Activated CD4-positive, alpha-beta memory T cell treated with anti-CD3 and anti-CD28 coated beads for 36 hours (primary cell): ENCODE measurements at places on chromosomes 13 and 19. TPM values are rescaled to one million over a fixed set of nuclear protein-coding genes. Genes with fewer than 3 reads are reported as not detected.
A peak's percentile ranks its signal among the peaks of the same experiment; 100 is the strongest.

- DNase-seq: peak; percentile 73
- H3K27ac ChIP-seq: peak overlapping the region; percentile 92
- H3K4me3 ChIP-seq: peak overlapping the region; percentile 86
- peaks cover 1% of the 10 kb centered on the region for H3K27me3 ChIP-seq
- H3K36me3 ChIP-seq: no peaks in the 10 kb centered on the region
Observed at GRCh38 chr19:3034656-3035541, 5.8 kb upstream of the TLE2 start.

GRCh38 chr13:49620170-49620621 lies 8.1 kb upstream of the ARL11 start:
- DNase-seq: peak; percentile 11
- H3K4me1 ChIP-seq: no peaks in the 10 kb centered on the region
- peaks cover 1% of the 10 kb centered on the region for H3K27me3 ChIP-seq
- H3K27ac ChIP-seq: no peak overlapping the region

The UPF1 gene
- 77.2 TPM for total RNA-seq

GRCh38 chr19:53908106-53908934 lies 758 bp upstream of the CACNG7 start:
- H3K4me3 ChIP-seq: no peak overlapping the region
- H3K4me1 ChIP-seq: peaks cover 22% of the 10 kb centered on the region
- DNase-seq: peak; percentile 73
- peaks cover 68% of the 10 kb centered on the region for H3K27me3 ChIP-seq
- no peaks in the 10 kb centered on the region for H3K36me3 ChIP-seq

DNA sequence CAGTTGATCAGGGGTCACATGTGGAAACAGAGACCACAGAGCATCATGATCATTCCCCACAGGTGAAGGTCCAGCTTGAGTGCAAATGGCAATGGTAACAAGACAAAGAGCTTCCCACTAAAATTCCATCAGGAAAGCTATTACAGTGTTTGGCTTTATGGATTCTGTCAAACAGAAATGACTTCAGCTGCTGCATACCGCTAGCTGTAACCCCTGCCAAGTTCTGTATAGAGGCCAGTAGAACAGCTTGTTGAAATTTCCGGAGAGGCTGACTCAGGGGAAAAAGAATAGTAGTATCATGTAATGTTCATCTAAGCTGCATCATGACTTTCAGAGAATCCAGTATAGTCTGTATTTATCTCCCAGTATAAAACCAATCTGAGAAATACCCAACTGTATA lies 1704.7 kb downstream of the SLITRK5 start:
- no peak for DNase-seq
- H3K36me3 ChIP-seq: no peaks in the 10 kb centered on the region
- H3K27ac ChIP-seq: no peak overlapping the region
- no peaks in the 10 kb centered on the region for H3K27me3 ChIP-seq
- H3K4me3 ChIP-seq: no peak overlapping the region

The MAP4K1 gene
- 205 TPM for total RNA-seq

The FAM32A gene
- 44.3 TPM for total RNA-seq

The LSM7 gene
- total RNA-seq: 137 TPM

- DNase-seq: peak; percentile 47
- H3K27me3 ChIP-seq: peaks cover 13% of the 10 kb centered on the region
- peak overlapping the region; percentile 60 for H3K4me3 ChIP-seq
- H3K36me3 ChIP-seq: peaks cover 4% of the 10 kb centered on the region
- H3K4me1 ChIP-seq: peaks cover 20% of the 10 kb centered on the region
- H3K27ac ChIP-seq: no peak overlapping the region
Observed at GRCh38 chr19:45153339-45154063, 7.3 kb downstream of the NKPD1 start.

DNA sequence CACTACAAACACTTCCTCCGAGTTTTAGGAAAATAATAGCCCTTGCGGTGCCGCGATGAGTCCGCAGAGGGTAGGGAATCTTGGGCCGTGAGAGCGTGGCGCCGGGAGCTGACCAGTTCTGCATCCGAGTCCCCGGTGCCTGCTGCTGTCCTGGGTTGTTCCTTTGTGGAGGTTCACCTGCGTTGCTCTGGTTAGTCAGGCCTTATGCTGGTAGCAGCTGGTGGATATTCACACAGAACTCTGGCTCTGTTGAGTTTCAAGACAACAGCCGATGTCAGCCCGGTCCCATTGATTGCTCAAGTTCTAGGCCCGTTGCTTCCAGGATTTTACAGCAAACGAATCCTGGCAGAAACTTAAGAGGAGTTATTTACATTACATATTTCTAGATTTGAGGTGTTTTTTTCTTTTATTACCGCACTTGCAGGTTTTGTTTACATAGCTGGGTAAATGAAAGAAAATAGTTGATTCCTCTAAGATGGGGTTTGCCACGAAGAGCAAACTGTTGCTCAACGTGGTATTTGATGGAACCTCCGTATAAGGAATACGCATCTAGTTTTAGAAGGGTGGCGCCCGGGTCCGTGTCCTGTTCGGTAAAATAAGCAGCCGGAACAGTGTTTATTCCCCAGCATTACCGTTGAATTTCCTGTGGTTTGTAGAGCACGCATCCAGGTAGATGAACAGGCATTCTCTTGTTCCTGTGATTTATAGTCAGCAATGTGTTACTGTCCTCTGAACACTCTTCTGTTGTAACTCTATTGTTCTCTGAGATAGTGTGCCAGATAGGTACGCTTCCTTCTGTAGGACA lies 1.3 kb downstream of the CLDN10 start:
- H3K36me3 ChIP-seq: no peaks in the 10 kb centered on the region
- DNase-seq: no peak
- no peak overlapping the region for H3K27ac ChIP-seq

DNA sequence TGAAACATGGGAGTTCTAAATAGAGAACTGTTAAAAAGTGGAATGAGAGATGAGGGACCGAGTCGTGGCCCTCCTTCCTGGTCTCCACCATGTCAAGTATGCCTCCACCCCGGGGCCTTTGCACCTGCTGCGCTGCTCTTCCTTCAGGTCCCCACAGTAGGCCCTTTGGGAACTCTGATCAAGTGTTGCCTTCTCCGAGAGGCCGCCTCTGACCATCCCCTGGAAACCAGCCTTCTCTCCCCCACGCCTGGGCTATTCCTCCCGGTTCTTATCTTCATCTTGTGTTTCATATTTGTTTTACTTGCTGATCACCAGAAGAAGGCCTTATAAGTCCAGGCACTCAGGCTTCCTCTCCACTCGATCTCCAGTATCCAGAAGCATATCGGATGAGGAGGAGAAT lies 40.0 kb downstream of the IRS2 start:
- H3K4me3 ChIP-seq: no peak overlapping the region
- no peaks in the 10 kb centered on the region for H3K27me3 ChIP-seq
- no peaks in the 10 kb centered on the region for H3K36me3 ChIP-seq
- DNase-seq: no peak
- peaks cover 15% of the 10 kb centered on the region for H3K4me1 ChIP-seq

The TEX101 gene
- total RNA-seq: not detected

GRCh38 chr19:4705413-4706131 lies 18.1 kb downstream of the DPP9 start:
- no peak overlapping the region for H3K4me3 ChIP-seq
- no peak overlapping the region for H3K27ac ChIP-seq
- peaks cover 16% of the 10 kb centered on the region for H3K36me3 ChIP-seq
- H3K27me3 ChIP-seq: no peaks in the 10 kb centered on the region
- no peak for DNase-seq

DNA sequence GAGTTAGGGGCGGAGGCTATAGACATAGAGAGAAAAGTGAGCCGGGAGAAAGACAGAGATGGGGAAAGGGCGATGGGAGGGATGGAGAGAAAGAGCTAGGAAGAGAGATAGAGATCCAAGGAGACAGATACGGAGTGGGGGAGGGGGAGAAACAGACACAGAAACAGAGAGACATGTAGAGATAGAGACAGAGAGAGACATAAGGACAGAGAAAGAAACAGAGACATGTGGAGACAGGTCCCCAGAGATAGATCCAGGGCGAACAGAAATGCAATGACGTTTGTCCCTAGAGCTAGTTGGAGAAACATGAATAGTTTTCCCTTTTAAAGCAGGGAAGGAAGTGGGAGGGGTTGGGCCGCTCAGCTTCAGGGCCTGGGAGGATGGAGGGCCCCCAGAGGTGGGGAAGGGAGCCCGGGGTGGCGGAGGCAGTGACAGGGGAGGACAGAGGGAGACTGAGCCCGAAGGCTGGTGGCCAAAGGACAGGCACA lies 4.6 kb downstream of the PPP1R14A start:
- H3K4me1 ChIP-seq: no peaks in the 10 kb centered on the region
- peaks cover 15% of the 10 kb centered on the region for H3K27me3 ChIP-seq
- no peak for DNase-seq
- no peak overlapping the region for H3K4me3 ChIP-seq
- no peaks in the 10 kb centered on the region for H3K36me3 ChIP-seq

The OVOL3 gene
- total RNA-seq: not detected

DNA sequence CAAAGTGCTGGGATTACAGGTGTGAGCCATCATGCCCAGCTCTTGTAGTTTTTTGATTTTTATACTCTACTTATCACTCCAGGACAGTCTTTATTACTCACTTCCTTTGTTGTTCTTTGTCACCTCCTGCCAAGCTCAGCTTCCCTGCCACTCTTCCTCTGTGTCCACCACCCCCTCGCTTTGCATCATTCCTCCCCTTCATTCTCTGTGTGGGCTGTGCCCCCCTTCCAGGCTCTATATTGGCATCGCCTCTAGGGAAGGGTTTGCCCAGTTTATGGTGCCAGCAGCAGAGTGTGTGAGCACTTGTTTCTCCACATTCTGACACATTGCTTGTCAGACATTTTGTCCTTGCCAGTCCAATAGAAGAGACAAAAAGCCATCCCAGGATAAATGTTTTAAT lies 15.1 kb downstream of the ZNF302 start:
- no peaks in the 10 kb centered on the region for H3K4me1 ChIP-seq
- H3K27ac ChIP-seq: no peak overlapping the region
- peaks cover 18% of the 10 kb centered on the region for H3K27me3 ChIP-seq
- peaks cover 5% of the 10 kb centered on the region for H3K36me3 ChIP-seq

The OR7D2 gene
- not detected for total RNA-seq

GRCh38 chr13:94928127-94928775 lies 215.9 kb upstream of the SOX21 start:
- H3K4me1 ChIP-seq: no peaks in the 10 kb centered on the region
- peaks cover 4% of the 10 kb centered on the region for H3K27me3 ChIP-seq
- no peak for DNase-seq

The CPB2 gene
- not detected for total RNA-seq

- peaks cover 48% of the 10 kb centered on the region for H3K27me3 ChIP-seq
- no peak overlapping the region for H3K27ac ChIP-seq
- DNase-seq: no peak
- no peak overlapping the region for H3K4me3 ChIP-seq
- peaks cover 9% of the 10 kb centered on the region for H3K4me1 ChIP-seq
- no peaks in the 10 kb centered on the region for H3K36me3 ChIP-seq
Observed at GRCh38 chr19:47467914-47468313, 3.8 kb downstream of the SLC8A2 start.

GRCh38 chr13:98917116-98917515 lies 60.7 kb downstream of the DOCK9 start:
- no peak for DNase-seq
- H3K4me1 ChIP-seq: peaks cover 47% of the 10 kb centered on the region
- H3K36me3 ChIP-seq: peaks cover 39% of the 10 kb centered on the region
- H3K27me3 ChIP-seq: no peaks in the 10 kb centered on the region
- H3K27ac ChIP-seq: no peak overlapping the region

- no peaks in the 10 kb centered on the region for H3K4me1 ChIP-seq
- no peak overlapping the region for H3K27ac ChIP-seq
- no peaks in the 10 kb centered on the region for H3K36me3 ChIP-seq
- DNase-seq: no peak
Observed at GRCh38 chr13:22506096-22506691, 674.6 kb upstream of the SGCG start.

DNA sequence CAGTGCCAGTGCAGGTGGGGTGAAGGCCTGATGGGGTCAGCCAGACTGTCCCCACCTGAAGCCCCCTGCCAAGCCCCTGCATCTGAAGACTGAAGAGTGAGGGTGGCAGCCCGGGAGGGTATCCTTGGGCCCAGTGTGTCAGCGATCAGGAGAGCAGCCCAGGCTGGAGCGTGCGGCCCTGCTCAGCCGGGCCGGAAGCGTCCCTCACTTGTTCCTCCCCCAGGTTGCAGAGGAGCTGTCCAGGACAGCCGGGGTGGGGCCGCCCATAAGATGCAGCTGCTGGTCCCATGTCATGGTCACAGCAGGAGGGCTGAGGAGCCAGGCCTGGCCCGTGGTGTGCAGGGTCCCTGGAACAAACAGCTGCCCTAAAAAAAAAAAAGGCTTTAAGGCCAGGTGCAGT lies 55.4 kb downstream of the KDM4B start:
- no peak overlapping the region for H3K27ac ChIP-seq
- H3K36me3 ChIP-seq: no peaks in the 10 kb centered on the region
- H3K27me3 ChIP-seq: no peaks in the 10 kb centered on the region
- no peak for DNase-seq
- H3K4me3 ChIP-seq: no peak overlapping the region
- H3K4me1 ChIP-seq: no peaks in the 10 kb centered on the region

DNA sequence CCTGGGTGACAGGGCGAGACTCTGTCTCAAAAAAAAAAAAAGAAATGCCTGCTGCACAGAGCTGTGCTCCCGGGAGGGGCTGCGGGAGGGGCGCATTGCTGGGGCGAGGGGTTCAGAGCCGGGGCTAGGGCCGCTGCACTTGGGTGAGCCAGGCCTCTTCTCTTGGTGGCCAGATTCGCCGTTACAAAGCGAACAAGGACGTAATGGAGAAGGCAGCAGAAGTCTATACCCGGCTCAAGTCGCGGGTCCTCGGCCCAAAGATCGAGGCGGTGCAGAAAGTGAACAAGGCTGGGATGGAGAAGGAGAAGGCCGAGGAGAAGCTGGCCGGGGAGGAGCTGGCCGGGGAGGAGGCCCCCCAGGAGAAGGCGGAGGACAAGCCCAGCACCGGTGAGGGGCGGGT lies 19.0 kb downstream of the PLIN4 start:
- H3K4me3 ChIP-seq: no peak overlapping the region
- no peaks in the 10 kb centered on the region for H3K27me3 ChIP-seq
- DNase-seq: no peak

DNA sequence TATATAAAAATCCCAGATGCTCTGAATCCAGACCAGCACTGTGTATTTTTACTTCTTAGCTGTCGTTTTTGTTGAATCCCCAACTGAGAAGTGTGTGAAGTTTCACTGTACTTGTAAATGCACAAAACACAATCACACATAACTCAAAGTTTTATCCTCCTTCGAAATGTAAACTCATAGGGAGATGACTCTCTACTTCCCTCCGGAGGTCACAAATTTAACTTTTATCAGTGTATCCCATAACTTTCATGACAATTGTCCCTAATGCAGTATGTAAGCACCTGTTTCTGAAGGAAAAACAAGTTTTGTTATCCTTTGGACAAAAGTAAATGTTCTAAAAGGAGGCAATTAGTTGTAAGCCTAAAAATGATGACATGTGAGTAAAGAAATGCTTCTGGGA lies 665.0 kb upstream of the SLITRK6 start:
- no peak overlapping the region for H3K27ac ChIP-seq
- no peak overlapping the region for H3K4me3 ChIP-seq
- H3K4me1 ChIP-seq: no peaks in the 10 kb centered on the region
- no peak for DNase-seq
- H3K27me3 ChIP-seq: no peaks in the 10 kb centered on the region
- no peaks in the 10 kb centered on the region for H3K36me3 ChIP-seq

DNA sequence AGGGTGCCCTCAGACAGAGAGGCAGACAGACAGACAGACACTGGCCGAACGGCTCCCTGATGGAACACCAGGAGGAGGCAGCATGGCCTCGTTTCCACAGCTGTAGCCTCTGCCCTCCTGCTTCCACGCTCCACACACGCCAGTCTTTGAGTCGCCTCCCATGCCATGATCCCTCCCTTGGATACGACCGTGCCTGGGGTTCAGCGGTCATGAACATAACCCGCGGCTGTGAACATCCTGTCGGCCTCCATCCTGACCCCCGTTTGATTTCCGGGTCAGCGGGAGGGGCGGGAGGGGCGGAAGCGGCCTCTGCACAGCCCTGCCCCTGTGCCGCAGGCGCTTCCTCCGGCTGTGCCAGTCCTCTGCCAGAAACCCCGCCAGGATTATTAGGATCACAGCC lies 23.4 kb downstream of the GP6 start:
- no peak overlapping the region for H3K27ac ChIP-seq
- peak overlapping the region; percentile 61 for H3K4me3 ChIP-seq
- H3K36me3 ChIP-seq: peaks cover 25% of the 10 kb centered on the region
- H3K4me1 ChIP-seq: no peaks in the 10 kb centered on the region
